ENCODE measurements at places on chromosomes 6 and 20.

DNA sequence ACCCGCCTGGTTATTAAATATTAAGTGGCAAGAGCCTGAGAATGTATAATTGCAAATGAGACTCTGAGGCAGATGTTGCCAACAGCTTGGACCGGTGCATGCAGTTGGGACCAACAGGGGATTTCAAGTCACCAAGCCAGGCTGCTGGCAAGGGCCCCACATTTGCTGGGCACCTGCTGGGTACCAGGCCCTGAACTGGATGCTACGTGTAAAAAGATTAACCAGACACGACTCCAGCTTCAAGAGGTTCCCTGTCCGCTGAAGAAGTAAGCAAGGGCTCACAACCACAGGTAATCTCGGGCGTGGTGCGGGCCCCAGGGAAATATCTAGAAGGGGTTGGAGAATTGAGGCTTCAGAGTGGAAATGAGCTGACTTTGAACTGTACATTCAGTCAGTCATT lies 13.2 kb upstream of the SIRPA start:
- DNase-seq = no peak

GRCh38 chr6:101614774-101615173 lies 221.3 kb downstream of the GRIK2 start:
- DNase-seq = no peak

DNA sequence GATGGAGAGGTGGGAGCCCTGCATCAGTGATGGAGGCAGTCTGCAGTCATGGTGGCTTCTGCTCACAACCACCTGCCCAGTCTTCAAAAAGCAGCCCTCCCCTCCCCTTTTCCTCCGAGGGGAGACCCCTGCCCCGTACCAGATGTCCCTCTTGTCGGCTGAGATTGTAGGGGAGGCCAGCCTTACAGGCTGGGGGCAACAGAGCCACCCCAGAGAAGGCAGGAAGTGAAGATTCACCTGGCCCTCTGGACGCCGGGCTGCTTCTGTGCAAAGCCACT lies 4.5 kb downstream of the TNFRSF6B start:
- no peak for DNase-seq

DNA sequence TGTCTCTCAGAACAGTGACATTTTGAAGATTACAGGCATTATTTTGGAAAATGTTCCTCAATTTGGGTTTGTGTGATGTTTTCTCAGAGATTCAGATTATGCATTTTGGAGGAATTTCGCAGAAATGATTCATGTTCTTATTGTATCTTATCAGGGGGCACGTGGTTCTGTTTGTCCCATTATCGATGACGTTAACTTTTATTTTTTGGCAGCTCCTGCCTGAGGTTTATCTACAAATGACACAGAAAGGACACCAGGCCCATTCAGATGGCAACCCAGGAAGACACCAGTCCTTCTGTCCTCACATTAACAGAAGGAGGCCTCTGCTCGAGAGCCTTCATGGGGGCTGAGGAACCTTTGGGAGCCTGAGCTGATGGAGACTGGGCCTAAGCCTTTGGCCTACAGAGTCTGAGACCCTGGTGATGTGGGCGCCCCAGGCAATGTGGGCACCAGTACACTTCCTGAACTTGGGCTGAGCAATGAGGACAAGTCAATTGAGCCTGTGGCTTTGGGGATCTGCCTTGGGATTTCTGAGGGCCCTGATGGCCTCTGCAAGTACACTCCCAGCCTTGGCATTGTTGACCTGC lies 41.2 kb upstream of the EZR start:
- DNase-seq = no peak

DNA sequence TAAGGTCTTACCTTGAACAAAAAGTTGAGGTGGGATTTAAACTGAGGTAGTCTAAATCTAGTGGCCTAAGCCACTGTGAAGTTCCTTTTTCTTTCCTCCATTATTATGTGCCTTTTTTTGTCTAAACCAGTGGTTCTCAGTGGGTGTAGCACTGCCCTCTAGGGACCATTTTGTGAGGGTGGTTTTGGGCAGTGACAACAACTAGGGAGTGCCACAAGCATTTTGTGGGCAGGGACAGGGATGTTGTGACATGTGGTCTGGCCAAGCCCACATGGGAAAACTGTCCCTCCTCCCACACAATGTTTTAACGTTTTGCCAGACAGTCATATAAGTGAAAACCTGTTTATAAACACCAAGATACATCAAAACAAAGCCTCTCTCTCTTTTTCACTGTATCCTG lies 899.4 kb upstream of the FLRT3 start:
- DNase-seq = no peak

DNA sequence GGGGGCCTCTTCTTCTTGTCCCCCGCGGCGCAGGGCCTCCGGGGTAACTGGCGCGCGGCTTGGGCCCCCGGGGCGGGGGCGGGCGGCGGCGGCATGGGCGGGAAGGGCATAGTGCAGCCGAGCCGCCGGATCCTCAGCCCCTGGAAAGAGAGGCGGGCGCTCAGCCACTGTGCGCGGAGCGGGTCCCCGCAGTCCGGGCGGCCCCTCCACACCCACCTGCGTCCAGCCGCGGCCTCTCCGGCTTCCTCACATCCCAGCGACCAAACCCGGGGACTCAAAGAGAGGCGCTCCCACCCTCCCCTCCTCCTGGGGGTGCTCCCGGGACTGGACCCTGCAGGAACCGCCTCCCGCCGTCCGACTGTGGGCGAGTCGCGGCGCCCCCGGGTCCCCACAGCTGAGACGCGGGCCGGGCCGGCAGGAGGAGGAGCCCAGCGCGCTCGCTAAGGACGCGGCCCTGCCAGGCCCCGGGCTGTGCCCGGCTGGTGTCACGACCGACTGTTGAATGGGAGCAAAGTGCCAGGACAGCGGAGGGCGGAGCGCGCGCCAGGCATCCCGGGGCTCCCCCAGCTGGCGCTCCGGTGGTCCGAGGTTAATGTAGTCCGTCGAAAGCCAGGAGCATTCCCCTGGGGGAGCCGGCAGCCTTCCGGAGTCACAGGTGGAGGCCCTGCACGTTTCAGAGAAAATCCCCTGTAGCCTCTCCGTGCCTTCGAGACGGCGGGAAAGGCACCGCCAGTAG lies at the start of gene PRR18:
Gene PRR18 (minus strand): TSS at position 360 of the 736 bp plus-strand sequence. CDS start 250 bp downstream, at position 110.
- DNase-seq = no peak

GRCh38 chr6:45608252-45608913 lies 230.6 kb upstream of the SUPT3H start:
- DNase-seq = no peak

DNA sequence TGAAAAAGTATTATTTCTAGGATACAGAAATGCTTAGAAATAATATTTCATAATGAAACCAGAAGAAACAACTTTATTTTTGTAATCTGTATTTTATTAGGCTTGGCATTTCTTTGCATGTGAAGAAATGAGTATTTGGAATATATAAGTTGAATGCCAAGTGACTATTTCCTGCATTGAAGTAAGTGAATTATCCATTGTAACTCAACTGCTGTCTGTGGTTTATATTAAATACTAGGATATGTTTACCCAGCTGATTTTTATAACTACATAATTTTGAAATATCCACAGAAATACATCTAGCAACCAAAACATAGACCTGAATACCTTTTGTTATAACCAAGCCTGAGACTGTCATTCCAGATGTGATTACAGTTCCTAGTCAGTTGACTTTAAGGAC lies 207.6 kb downstream of the THBS2 start:
- no peak for DNase-seq

GRCh38 chr20:24166123-24166381 lies 177.5 kb upstream of the GGTLC1 start:
- no peak for DNase-seq

- DNase-seq = no peak
Measured at GRCh38 chr20:41135187-41135887, 2.0 kb upstream of the PLCG1 start.

DNA sequence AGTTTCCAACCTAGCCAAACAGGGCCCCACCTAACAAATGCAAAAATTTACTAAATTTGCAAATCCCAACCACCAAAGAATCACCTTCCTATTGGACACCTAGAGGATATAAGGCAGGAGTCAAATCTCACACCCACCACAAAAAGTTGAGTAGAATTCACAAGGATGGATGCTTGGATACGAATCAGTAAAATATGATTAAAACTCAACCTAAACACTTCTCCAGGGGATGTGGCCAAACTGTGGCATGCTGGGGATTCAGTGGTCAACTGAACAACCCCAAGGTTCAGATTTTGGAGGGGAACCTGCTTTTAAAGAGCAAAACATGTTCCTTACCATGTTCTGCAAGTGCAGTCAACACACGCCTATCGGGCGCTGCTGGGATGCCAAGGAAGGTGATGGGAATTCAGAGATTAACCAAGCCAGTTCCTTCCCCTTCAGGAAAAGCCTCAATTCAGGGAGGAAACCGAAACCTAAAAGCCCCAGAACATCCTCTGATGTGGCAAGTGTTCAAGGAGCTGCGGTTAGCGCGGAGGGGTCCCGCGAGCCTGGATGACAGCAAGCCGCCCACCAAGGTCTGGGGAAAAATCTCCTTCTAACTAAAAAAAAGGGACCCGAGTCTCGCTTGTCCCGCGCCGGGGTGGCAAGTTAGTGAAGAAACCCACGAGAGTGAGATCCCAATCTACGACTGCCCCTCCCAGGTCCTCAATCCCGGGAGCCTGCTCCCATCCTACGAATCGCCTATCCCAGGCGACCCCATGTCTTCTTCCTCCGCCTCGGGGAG lies 902 bp downstream of the SAMHD1 start:
- DNase-seq = no peak

GRCh38 chr20:33259371-33259770 lies 23.6 kb downstream of the BPIFA1 start:
- no peak for DNase-seq

GRCh38 chr6:163427498-163428254 lies 13.2 kb downstream of the QKI start:
- DNase-seq = no peak

GRCh38 chr20:50691573-50692551 lies 520 bp upstream of the RIPOR3 start:
- no peak for DNase-seq

GRCh38 chr6:6788394-6789032 lies 200.0 kb downstream of the LY86 start:
- no peak for DNase-seq

GRCh38 chr20:35434085-35435005 lies 3.7 kb downstream of the GDF5 start:
- no peak for DNase-seq

DNA sequence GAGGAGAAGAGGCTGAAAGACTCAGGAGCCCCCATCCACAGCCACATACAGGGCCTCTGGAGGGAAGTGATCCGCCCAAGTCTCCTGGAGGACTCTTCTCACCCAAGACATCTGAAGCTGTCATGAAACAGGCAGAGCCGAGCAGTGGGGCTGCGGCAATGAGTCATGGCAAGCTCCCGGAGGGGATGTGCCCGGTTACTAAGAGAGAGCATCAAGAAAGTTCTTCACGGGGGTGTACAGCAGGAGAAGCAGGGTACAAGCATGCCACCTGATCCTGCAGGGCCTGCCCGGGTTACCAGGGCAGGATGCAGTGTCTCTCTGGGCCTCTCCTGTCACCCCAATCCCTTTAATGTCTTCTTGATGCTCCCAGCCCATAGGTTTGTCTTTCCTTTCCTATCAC lies 21.1 kb downstream of the TRIM26 start:
- DNase-seq = no peak

- no peak for DNase-seq
Measured at GRCh38 chr6:134813146-134813545, 136.8 kb downstream of the ALDH8A1 start.

DNA sequence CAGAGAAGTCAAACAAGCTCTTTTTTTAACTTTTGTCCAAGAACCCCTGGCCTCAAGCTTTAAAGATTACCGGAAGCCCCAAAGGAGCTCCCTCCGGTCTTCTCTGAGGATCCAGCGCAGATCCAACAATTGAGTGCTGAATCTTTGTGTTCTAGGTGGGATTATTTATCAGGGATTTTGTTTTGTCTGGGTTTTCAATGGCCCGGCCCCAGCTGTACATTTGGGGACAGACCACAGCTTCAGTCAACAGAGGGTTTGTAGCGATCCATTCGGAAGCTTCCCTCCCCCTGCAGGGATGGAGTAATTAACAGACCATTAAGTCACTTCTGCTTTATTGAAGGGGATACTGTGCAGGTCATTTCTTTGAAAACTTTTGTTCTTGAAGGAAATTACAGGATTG lies 7.8 kb downstream of the OLIG3 start:
- no peak for DNase-seq

- DNase-seq = no peak
Measured at GRCh38 chr20:45061244-45061643, 39.7 kb downstream of the KCNS1 start.

DNA sequence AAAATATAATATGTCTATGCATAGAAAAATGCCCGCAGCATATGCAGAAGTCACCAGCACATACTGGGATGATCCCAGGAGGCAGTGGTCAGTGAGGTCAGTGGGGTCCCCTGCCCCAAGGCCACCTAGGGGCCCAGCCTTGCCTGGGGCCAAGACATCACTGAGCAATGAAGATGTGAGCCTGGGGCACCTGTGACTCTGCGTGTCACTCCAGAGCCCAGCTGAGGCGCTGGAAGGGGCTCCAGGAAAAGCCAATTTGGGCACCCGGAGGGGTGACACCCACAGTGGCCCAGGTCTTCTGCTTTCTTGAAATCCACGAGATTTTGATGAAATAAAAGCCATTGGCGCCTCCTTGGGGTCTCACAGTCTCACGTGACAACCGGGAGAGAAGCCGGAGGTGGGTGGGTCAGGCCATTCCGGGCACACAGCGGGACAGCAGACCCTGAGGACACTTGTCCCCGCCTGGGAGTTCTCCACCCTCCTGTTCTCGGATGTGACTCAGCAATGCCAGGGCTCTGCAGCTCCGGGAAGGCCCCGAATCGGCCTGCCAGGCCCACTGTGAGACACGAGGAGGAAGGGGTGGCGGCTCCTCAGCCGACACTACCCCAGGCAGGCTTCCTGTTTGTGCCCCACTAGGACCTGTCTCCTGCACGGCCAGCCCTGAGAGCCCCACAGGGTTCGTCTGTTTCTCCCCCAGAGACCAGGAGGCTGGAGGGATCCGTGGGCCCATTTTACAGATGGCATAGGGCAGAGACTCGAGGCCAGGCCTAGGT lies 24.4 kb upstream of the SLCO4A1 start:
- no peak for DNase-seq

GRCh38 chr6:119501798-119502483 lies 152.4 kb upstream of the MAN1A1 start:
- DNase-seq = no peak

GRCh38 chr20:32920066-32920465 lies 61.3 kb downstream of the EFCAB8 start:
- no peak for DNase-seq

GRCh38 chr6:154479351-154479769 lies 31.1 kb downstream of the CNKSR3 start:
- DNase-seq = no peak

GRCh38 chr6:72987301-72987700 lies 238.0 kb downstream of the KHDC1L start:
- no peak for DNase-seq

- no peak for DNase-seq
Measured at GRCh38 chr6:2885967-2886735, 17.0 kb downstream of the SERPINB9 start.

Data from stimulated activated CD4-positive, alpha-beta T cell treated with anti-CD3 and anti-CD28 coated beads, Interleukin-1b, Interleukin-23, amount 100 ng/mL, for 24 hours (primary cell).